ENCODE measurements at places on chromosomes 2 and 18.

GRCh38 chr18:25561918-25562317 lies 210.0 kb upstream of the ZNF521 start:
- DNase-seq, result no peak

- DNase-seq, result no peak
Measured at GRCh38 chr2:70767699-70768589, at the start of gene ADD2. Gene ADD2 (minus strand): TSS chr2:70768200. CDS start chr2:70706408, 61,792 bp downstream.

DNA sequence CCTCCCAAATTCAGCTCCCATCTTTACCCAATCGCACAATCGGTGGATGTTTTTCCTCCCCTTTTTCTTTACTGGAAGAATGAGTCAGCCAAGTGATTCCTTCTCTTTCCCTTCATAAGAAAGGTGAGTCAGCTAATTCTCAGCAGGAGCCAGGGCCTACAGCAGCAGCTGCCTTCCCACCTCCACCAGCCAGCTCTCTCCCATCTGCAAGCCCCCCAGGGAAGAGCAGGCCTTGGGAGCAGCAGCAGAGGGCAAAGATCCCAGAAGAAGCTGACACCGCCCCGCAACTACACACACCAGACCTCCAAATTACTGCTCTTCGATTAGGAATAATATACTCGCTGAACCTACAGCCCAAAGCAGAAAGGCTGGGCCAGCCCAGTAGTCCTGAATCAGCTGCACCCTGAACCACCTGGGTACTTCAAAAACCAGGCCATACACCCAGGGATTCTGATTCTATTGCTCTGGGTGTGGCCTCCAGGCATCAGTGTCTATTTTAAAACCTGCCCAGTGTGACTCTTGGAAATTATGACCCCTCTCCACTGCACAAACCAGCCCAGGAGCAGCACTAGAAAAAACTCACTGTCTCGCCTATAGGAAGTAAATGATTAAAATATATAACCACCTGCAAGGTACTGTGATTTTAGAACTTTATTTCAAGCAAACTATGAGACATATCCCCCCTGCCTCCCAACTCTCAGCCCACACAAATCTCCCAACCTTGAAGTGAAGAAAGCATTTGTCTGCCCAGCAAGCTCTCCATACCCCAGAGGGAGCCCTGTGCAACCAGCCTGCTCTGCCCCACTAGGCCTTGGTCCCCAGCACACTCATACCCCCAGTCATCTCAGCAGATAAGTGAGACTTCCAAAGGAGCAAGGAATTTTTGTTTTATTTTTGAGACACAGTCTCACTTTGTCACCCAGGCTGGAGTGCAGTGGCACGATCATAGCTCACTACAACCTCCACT lies 7.3 kb downstream of the SFXN5 start:
- no peak for DNase-seq

GRCh38 chr2:44753552-44754285 lies 187.8 kb upstream of the SIX3 start:
- no peak for DNase-seq

GRCh38 chr2:241701399-241702154 lies at the start of gene ING5:
Gene ING5 (plus strand): TSS chr2:241702039. CDS start chr2:241702066, 27 bp downstream.
- peak; percentile 79 for DNase-seq

DNA sequence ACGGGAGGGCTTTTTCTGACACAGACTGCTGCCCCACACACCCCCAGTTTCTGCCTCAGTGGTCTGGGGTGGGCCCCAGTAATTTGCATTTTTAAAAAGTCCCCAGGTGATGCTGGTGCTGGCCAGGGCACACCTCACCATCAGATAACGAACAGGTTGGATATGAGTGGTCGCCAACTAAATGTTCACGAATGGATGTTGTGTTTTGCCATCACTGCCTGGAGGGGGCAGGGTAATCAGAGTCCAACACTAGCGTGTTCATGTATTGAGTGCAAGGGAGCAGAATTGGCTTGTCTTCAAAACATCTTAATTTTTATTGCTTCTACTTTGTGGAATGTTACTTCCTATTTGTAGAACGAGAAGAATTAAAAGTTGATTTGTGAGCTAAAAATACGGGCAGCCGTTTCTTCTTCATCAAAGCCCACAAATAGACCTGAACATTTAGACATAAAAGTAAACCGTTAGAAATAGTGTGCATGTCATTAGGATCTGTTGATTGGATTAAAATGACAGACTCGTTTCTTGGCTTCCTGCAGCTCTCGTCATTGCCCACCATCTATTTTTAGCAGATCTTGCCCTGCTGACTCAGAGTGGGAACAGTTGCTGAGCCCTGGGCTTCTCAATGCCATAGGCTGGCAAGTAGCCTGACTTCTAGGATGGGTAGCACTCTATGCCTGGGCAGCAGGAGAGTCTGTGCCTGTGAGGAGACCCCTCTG lies 45.2 kb downstream of the NCK2 start:
- no peak for DNase-seq

DNA sequence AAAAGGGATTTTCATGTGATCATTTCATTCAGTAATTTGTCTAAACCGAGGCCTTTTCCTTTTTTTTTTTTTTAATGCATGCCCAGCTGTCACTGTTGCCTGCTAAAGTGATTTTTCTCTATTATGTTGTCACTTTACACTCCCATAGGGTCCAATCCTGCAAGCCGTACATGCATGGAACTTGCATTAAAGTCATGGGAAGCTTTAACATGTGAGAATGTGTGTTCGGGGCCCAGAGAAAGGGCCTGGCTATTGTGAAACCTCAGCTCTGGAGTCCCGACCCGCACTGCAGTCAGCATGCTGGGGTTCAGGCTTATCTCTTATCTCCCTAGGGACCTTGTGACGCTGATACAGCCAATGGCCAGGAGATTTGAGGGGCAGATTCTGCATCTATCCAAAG lies 474.6 kb downstream of the SLC4A3 start:
- DNase-seq, result no peak

DNA sequence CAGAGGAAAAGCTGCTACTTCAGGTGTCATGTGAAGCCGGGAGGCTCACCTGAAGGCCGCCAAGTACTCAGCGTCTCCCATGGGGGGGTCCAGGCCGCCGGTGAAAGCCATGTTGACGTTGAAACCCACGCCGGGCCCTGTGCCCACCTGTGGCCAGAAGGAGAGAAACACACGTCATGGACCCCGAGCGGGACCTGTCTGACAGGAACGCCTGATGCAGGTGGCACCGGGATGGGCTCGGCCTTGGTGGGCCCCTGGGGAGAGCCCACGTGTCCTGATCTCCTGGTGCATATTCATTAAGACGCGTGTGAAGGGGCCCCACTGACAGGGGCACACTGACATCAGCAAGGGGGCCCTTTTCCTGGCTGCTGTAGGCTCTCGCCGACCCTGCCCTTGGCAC lies 233.2 kb downstream of the TWIST2 start:
- DNase-seq, result no peak

DNA sequence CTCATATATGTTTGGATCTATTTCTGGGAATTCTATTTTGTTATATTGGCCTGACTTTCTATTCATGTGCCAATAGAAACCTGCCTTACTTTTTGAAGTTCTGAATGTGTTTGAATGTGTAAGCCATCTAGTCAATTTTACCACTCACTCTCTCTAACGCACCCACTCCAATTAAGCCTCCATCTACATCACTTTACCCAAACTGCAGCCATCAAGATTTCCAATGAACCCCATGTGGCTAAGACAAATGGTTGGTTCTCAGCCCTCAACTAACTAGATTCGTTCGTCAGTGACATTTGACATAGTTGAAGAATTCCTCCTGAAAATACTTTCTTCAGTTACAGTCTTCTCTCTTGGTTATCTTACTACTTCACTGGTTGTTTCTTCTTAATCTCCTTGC lies 137.3 kb upstream of the FSHR start:
- no peak for DNase-seq

- no peak for DNase-seq
Measured at GRCh38 chr18:49565612-49566011, 3.8 kb downstream of the LIPG start.

DNA sequence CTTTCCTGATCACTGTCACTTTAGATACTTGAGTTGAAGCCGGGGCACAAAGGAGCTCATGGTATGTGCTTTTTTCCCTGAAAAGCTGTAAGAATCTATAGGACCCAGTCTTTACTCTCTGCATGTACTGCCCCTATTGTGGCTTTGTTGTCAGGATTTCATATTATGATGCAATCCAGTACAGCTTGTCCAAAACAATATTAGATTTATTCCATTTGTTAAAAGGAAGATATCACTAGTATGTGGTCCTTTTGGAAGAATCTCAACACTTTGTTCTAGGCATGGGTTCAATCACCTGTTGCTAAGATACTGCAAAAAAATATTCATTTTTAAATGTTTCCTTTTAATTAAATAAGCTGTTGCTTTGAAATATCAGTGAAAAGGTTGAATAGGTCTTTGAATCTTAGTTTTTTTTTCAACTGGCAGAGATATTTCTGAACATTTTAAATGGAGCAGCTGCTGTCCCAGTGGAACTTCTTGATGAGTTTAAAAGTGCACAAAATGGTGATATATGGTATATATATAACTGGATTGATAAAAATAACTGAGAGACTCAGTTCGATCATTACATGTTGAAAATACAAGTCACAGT lies 256.6 kb upstream of the NT5C1B start:
- DNase-seq, result no peak

- DNase-seq, result no peak
Measured at GRCh38 chr2:118723394-118723793, 124.1 kb downstream of the EN1 start.

- no peak for DNase-seq
Measured at GRCh38 chr2:240929364-240930095, 23.4 kb downstream of the CROCC2 start.

DNA sequence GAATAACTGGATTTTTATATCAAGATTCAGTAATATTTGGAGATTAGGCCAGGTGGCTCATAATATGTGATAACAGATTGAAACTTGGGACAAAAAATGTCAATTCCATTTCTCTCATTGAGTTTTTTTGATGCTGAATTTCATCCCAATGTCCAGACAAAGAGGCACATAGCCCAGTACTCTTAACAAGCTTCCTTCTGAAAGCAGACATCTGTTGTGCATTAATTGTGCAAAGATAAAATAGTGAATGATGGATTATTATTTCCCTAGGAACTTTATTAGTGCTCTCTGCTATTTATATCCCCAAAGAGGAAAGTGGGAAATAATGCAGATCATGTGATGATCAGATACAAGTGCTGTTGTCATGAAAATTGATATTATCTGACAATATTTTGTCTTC lies 234.1 kb downstream of the CCDC102B start:
- no peak for DNase-seq

DNA sequence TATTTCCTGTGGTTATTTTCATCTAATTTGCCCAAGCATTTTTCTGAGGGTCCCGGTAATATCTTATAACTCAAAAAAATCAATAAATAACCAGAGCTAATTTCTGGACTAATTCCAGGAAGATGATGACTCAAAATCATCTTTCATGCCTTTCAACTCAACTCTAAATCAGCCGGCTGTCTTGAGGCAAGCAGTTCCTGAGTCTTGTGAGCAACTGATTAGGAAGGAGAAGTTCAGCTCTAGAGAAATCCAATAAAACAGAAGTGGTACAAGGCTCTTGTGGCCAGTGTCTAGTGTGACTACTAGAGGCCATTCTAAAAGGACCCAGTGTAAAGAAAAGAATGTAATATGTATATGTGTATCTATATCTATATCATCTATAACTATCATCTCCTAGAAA lies 890.4 kb downstream of the TRIB2 start:
- no peak for DNase-seq

GRCh38 chr2:100520224-100520623 lies 42.6 kb upstream of the PDCL3 start:
- DNase-seq, result no peak

Measured in NCI-H1048 (cell line).